ENCODE measurements at places on chromosomes 6 and 20. TPM values are rescaled to one million over a fixed set of nuclear protein-coding genes. Genes with fewer than 3 reads are reported as not detected.

GRCh38 chr6:43173591-43174262 is 2.7 kb downstream of the SRF start:
- no peaks in the 10 kb centered on the region for H3K27me3 ChIP-seq
- H3K27ac ChIP-seq = no peak overlapping the region
- peaks cover 40% of the 10 kb centered on the region for H3K4me1 ChIP-seq
- peaks cover 47% of the 10 kb centered on the region for H3K36me3 ChIP-seq

Gene TMEM74B
- total RNA-seq = 1.2 TPM

GRCh38 chr20:51889466-51889865 is 87.1 kb upstream of the SALL4 start:
- H3K27ac ChIP-seq = no peak overlapping the region
- no peak overlapping the region for H3K4me3 ChIP-seq
- no peaks in the 10 kb centered on the region for H3K4me1 ChIP-seq
- DNase-seq = no peak
- no peaks in the 10 kb centered on the region for H3K36me3 ChIP-seq

Gene PDYN
- not detected for total RNA-seq

Gene FRS3
- 4.7 TPM for total RNA-seq

- no peak for DNase-seq
- no peaks in the 10 kb centered on the region for H3K36me3 ChIP-seq
- no peak overlapping the region for H3K27ac ChIP-seq
- H3K4me1 ChIP-seq = no peaks in the 10 kb centered on the region
- H3K27me3 ChIP-seq = peaks cover 20% of the 10 kb centered on the region
Observed at GRCh38 chr6:1325461-1326309, 13.8 kb downstream of the FOXQ1 start.

DNA sequence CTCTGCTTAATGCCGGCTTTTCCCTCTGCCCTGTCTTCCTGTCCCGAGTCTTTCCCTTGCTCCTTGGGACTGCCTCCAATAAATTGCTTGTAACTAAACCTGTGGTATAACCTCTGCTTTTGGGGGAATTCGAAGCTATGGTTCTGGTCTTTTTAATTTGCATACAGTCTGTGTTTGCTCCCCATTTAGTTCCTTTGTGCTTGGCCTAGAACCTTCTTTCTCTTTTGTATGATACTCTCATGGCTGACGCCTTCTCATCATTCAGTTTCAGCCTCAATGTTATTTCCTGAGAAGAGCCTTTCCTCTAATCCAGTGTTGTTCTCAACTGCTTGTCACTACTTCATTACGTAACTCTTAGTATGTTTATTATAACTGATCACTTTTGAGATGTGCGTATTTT is 248.0 kb downstream of the PHF3 start:
- no peak overlapping the region for H3K4me3 ChIP-seq
- H3K4me1 ChIP-seq = no peaks in the 10 kb centered on the region
- no peaks in the 10 kb centered on the region for H3K36me3 ChIP-seq
- no peak overlapping the region for H3K27ac ChIP-seq
- DNase-seq = no peak

Gene SLC22A23
- not detected for total RNA-seq

Gene THBS2
- not detected for total RNA-seq

DNA sequence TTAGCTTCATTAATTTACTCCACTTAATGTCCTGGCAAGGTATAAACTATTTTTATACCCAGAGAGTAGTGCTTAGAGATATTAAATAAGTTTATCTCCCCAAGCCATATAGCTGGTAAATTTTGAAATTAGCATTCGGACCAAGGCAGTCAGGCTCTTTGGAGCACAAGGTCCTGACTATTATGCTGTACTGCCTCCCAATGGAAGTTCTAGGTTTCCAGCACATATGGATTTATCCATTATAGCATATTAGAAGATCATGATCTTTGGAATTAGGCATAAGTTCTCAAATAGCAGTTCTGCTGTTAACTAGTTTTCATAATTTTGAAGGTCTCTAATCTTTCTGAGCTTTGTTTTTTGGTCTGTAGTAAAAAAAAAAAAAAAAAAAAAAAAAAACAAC is 835.3 kb upstream of the EPHA7 start:
- no peaks in the 10 kb centered on the region for H3K27me3 ChIP-seq
- no peak overlapping the region for H3K27ac ChIP-seq
- no peak overlapping the region for H3K4me3 ChIP-seq
- no peaks in the 10 kb centered on the region for H3K4me1 ChIP-seq

DNA sequence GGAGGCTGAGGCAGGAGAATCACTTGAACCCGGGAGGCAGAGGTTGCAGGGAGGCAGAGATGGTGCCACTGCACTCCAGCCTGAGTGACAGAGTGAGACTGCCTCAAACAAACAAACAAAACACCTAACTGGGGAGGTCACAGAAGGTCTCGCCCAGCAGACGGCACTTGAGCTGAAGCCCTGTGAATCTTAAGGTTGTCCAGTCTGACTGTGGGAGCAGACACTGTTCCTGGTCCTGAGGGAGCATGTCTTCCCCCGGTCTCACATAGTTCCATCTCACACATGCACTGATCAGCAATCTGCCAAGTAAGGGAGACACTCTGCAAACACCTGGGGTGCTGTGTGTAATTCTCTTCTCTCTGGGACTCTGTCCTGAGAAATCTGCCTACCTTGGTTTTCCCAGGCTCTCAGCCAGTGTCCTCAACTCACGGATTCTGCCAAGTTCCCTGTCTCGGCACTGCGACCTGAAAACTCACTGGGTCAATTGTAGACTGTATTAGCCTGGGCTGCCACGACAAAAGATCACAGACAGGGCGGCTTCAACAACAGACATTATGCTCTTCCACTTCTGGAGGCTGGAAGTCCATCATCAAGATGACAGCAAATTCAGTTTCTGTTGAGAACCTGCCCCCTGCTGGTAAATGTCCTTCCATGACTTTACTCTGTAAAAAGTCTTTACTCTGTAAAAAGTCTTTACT is 94.3 kb downstream of the JPH2 start:
- no peak overlapping the region for H3K4me3 ChIP-seq
- no peak overlapping the region for H3K27ac ChIP-seq
- no peaks in the 10 kb centered on the region for H3K36me3 ChIP-seq
- DNase-seq = no peak
- peaks cover 4% of the 10 kb centered on the region for H3K4me1 ChIP-seq

GRCh38 chr6:38789256-38789655 is 74.1 kb downstream of the DNAH8 start:
- no peak overlapping the region for H3K27ac ChIP-seq
- H3K36me3 ChIP-seq = no peaks in the 10 kb centered on the region
- H3K4me3 ChIP-seq = no peak overlapping the region

- H3K36me3 ChIP-seq = no peaks in the 10 kb centered on the region
- H3K27me3 ChIP-seq = peaks cover 2% of the 10 kb centered on the region
- no peaks in the 10 kb centered on the region for H3K4me1 ChIP-seq
- H3K4me3 ChIP-seq = no peak overlapping the region
- no peak for DNase-seq
- no peak overlapping the region for H3K27ac ChIP-seq
Observed at GRCh38 chr20:24617757-24618450, 148.5 kb downstream of the SYNDIG1 start.

- H3K4me3 ChIP-seq = no peak overlapping the region
- no peak for DNase-seq
- H3K4me1 ChIP-seq = no peaks in the 10 kb centered on the region
- peaks cover 6% of the 10 kb centered on the region for H3K27me3 ChIP-seq
- H3K36me3 ChIP-seq = no peaks in the 10 kb centered on the region
Observed at GRCh38 chr20:50783390-50783789, 11.5 kb upstream of the BCAS4 start.

Gene TMEM151B
- not detected for total RNA-seq

Gene VSTM2L
- total RNA-seq = 0.23 TPM

Gene ETV7
- 0.51 TPM for total RNA-seq

Gene INSM1
- 31.5 TPM for total RNA-seq

GRCh38 chr6:11682561-11682975 is 96.0 kb downstream of the ADTRP start:
- H3K4me3 ChIP-seq = no peak overlapping the region
- no peaks in the 10 kb centered on the region for H3K4me1 ChIP-seq
- H3K27me3 ChIP-seq = peaks cover 8% of the 10 kb centered on the region
- H3K27ac ChIP-seq = no peak overlapping the region
- H3K36me3 ChIP-seq = no peaks in the 10 kb centered on the region

Gene METTL24
- total RNA-seq = not detected

- no peak overlapping the region for H3K4me3 ChIP-seq
- peaks cover 33% of the 10 kb centered on the region for H3K36me3 ChIP-seq
- H3K4me1 ChIP-seq = no peaks in the 10 kb centered on the region
- no peak overlapping the region for H3K27ac ChIP-seq
- no peaks in the 10 kb centered on the region for H3K27me3 ChIP-seq
Observed at GRCh38 chr20:34506480-34506879, 9.7 kb upstream of the DYNLRB1 start.

DNA sequence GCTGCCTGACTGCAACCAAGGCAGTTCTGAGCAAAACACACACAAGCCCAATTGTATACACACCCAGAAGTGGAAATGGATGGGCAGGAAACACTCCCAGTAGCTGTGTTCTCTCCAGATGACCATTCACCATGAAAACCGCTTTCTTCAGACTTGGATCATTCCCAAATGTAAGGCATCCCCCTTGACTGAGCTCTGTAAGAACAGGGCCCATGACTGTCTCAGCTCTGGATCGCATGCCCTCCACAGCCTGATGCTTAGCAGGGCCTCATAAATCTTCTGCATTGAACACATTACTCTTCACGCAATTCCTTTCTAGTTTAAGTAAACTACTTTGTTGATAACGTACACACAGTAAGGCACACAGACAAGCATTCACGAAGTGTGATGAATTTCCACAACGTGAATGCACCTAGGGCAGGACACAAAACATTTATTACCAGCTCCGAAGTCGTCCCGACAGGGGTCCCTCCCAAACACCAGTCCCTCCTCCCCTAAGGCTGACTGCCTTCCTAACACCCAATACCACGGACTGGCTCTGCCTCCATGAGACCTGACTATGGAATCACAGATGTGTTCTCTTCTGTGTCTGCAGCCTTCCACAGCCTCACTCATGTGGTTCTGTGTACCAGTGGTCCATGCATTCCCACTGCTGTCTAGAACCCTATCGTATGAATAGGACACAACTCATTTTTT is 31.7 kb downstream of the BMP7 start:
- no peaks in the 10 kb centered on the region for H3K36me3 ChIP-seq
- no peaks in the 10 kb centered on the region for H3K4me1 ChIP-seq
- DNase-seq = no peak
- H3K27me3 ChIP-seq = peaks cover 19% of the 10 kb centered on the region

DNA sequence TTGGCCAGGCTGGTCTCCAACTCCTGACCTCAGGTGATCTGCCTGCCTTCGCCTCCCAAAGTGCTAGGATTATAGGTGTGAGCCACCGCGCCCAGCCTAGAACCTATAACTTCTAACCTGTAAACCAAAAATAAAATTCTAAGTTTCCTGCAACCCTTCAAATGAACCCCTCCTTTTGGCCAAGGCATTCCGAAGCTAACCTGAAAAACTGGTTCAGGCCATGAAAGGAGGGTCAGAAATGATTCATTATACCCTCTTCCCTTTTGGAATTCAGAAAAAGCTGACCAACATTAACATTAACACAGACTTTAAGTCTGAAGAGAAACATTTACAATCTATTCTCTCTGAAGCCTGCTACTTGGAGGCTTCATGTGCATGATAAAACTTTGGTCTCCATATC is 165.1 kb downstream of the TINAG start:
- H3K27ac ChIP-seq = no peak overlapping the region
- no peaks in the 10 kb centered on the region for H3K36me3 ChIP-seq
- no peak overlapping the region for H3K4me3 ChIP-seq
- no peak for DNase-seq

DNA sequence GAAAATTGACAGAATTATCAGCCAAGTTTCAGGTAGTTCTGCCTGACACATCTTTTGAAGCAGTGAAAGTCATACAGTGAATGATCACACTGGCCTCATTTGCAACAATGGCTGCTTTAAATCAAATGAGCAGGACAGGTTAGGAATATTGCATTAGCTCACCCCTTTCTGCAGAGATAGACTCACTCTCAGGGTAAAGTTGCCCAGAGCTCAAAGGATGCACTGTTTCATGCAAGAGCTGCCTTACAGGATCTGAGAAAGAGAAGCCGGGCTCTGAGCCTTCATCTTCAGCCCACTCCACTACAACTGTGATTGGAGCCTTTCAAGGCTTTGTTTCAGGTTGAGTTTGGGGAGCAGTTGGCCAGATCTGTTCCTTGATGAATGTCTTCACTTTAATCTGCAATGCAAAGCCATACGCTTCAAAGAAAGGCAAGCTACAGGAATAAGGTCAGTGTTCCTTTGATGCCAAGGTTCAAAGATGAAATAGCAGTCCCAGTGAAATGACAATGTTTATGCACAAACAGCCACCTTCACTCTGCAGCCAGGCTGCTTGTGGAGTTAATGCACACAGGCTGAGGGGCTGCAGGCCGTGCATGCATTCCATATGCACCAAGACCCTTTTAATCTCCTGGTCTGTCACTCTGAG is 90.9 kb upstream of the ISM1 start:
- H3K36me3 ChIP-seq = no peaks in the 10 kb centered on the region
- DNase-seq = no peak
- H3K4me3 ChIP-seq = no peak overlapping the region
- H3K27me3 ChIP-seq = peaks cover 8% of the 10 kb centered on the region
- H3K27ac ChIP-seq = no peak overlapping the region
- H3K4me1 ChIP-seq = no peaks in the 10 kb centered on the region

GRCh38 chr6:44896701-44897100 is 431.4 kb upstream of the RUNX2 start:
- H3K27me3 ChIP-seq = no peaks in the 10 kb centered on the region
- no peak overlapping the region for H3K27ac ChIP-seq
- peaks cover 20% of the 10 kb centered on the region for H3K36me3 ChIP-seq
- no peak for DNase-seq
- no peak overlapping the region for H3K4me3 ChIP-seq

Gene ADGRG6
- total RNA-seq = 0.07 TPM

DNA sequence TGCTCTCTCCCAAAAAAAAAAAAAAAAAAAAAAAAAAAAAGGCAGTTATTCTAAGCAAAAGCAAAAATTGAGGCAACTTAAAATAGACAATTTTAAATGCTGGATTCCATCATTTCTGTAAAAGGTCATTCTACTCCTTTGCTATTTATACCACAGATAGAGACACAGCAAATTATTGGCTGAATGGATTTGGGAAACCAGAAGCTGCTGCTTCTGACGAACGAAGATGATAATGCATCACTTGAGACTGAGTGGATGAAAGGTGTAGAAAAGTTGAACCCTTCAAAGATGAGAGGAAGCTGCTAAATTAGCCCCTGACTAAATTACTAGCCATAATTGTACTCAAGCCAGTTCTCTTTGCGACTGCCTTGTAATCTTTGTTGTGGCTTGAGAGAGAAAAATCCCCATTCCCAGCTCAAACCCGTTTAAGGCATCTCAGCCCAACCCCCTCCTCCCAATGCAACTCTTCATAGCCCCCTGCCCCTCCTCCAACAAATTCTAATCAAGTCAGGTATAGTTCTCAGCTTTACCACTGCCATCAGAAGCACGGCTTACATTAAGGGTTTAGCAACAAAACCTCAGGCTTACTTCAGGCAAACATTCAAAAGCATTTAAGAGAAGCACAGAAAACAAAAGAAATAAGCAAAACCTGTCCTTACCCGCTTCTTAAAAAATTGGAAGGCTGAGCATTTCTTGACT is 1.0 kb downstream of the SGK1 start:
- no peak for DNase-seq
- H3K27me3 ChIP-seq = peaks cover 43% of the 10 kb centered on the region
- peak overlapping the region; percentile 85 for H3K4me3 ChIP-seq
- no peaks in the 10 kb centered on the region for H3K36me3 ChIP-seq
- H3K27ac ChIP-seq = no peak overlapping the region

GRCh38 chr6:61168878-61169277 is 1117.1 kb downstream of the KHDRBS2 start:
- H3K4me1 ChIP-seq = no peaks in the 10 kb centered on the region
- no peak for DNase-seq
- H3K27ac ChIP-seq = no peak overlapping the region
- H3K36me3 ChIP-seq = no peaks in the 10 kb centered on the region

- H3K4me3 ChIP-seq = no peak overlapping the region
- H3K27me3 ChIP-seq = no peaks in the 10 kb centered on the region
- DNase-seq = no peak
- H3K27ac ChIP-seq = no peak overlapping the region
- H3K36me3 ChIP-seq = no peaks in the 10 kb centered on the region
Observed at GRCh38 chr6:84998223-84998622, 233.8 kb upstream of the TBX18 start.
